ENCODE measurements at places on chromosomes 5 and 9.

- DNase-seq, result no peak
Measured at GRCh38 chr5:67695369-67695768, 498.8 kb upstream of the CD180 start.

GRCh38 chr5:7927466-7928375, 58.8 kb downstream of the MTRR start:
- no peak for DNase-seq

- no peak for DNase-seq
Measured at GRCh38 chr5:66617991-66618768, 22.0 kb downstream of the MAST4 start.

GRCh38 chr5:3104429-3105060, 353.1 kb upstream of the IRX2 start:
- no peak for DNase-seq

DNA sequence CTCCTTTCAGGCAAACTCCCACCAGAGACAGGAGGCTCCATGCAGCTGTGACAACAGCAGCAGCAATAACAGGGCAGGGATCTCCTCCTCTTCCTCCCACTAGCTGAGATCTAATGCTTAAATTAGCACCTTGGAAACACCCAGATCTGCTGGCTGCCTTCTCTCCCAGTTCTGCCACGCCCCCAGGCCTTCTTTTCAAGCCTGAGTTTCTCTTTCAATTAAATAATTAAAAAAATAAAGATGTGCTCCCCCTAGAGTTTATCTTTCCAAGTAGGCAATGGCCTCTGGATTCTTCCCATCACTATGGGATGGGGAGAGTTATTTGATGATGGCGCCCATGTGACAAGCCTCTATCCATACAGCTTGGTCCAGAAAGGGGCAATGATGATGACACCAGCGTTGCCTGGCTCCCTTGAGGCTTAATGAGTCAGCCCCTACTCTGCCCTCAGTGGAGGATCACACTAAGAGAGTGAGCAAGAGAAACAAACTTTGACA, 3.8 kb downstream of the FAM219A start:
- no peak for DNase-seq

GRCh38 chr5:6525910-6526309, 77.3 kb downstream of the UBE2QL1 start:
- no peak for DNase-seq

DNA sequence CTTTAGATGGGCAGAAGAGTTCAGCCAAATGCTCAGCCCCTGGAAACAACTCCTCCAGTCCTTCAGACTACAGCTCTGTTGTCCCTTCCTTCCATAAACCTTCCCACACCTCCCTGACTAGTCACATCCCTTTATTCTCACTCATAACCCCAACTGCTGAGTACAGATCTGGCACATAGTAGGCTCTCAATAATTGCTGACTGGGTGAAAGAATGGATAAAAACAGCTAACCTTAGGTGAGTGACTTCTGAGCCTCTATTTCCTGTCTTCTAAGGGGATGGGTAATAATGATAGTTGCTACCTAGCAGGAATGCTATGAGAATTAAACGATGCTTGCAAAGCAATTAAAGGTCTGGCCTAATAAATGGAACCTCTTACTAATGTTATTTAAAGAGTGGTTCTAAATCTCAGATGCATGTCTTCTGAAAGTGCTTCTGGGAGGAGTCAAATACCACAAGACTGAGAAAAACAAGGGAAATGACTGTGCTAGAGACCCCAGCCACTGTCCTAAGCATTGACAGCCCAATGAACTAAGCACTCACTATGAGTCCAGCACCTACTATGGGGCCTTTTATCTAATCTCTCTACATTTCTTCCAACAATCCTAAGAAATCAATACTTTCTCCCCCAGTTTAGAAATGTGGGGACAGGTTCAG, 2.5 kb upstream of the NR6A1 start:
- no peak for DNase-seq

GRCh38 chr5:32780508-32780919, 69.4 kb downstream of the NPR3 start:
- no peak for DNase-seq

DNA sequence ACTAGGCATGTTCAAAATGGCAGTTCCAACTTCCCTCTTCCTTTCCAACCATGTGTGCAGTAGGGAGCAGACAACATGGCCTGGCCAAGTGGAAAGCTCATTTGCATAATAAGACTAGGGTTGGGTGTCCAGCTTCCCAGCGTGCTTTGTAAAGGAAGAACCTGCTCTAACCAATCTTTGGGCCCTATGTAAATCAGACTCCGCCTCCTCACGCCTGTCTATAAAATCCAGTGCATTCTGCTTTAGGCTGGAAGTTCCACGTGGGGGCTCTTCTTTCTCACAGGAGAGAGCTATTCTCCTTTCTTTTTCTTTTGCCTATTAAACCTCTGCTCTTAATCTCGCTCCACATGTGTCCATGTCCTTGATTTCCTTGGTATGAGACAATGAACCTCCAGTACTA, 83.4 kb downstream of the GCNT1 start:
- no peak for DNase-seq

- no peak for DNase-seq
Measured at GRCh38 chr5:132479111-132479951, 11.2 kb downstream of the IRF1 start.

GRCh38 chr5:122077366-122078115, 518 bp downstream of the LOX start:
- no peak for DNase-seq

Measured in stimulated activated CD8-positive, alpha-beta memory T cell treated with anti-CD3 and anti-CD28 coated beads, Interleukin-15, amount 100 ng/mL, for 48 hours (primary cell).